ENCODE measurements at places on chromosomes 16 and 17.

DNA sequence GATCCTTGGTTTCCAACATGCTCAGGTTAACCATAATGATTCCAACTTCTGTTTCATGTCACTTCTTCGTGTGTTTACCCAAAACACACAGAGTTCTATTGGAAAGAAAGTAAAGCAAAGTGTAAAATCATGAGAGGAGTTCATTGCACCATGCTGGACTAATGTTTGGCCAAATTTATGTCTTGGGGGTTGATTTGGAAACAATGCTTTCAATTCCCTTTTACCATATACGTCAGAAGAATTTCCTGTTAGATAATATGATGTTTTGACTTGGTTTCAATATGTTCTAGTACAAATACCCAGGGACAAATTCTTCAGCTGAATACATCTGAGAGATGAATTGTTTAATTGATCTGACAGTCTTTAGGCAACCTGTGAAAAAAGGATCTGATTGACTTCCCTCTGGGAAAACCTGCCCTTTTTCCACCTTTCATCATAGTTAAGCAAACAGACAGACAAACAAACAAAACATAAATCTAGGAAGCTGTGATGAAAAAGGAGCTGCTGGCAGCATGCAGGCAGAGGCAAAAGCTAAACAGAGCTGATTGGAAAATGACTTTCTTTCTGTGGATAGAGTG lies 26.0 kb upstream of the MPHOSPH6 start:
- no peak for DNase-seq

GRCh38 chr17:79696610-79696982 lies 34.1 kb upstream of the ENPP7 start:
- DNase-seq = no peak

DNA sequence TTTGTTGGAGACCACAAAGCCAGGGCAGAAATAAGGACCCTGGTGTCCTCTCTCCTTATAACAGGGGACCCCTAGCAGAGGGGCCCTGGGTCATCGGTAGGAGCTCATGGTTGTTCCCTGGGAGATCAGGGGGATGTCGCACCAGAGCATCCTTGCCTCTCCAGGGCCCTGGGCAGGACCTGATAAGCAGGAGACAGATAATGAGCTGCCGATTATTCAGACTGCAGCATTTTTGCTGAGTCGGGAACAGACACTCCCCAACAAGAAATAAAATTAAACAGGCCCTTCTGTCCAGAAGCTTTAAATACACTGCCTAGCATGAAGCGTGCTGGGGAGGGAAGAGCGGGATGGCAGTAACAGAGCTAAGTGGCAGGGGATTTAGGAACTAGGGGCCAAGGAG lies 15.4 kb upstream of the GFAP start:
- DNase-seq = no peak

GRCh38 chr17:8789743-8790142 lies 9.4 kb downstream of the MFSD6L start:
- no peak for DNase-seq

DNA sequence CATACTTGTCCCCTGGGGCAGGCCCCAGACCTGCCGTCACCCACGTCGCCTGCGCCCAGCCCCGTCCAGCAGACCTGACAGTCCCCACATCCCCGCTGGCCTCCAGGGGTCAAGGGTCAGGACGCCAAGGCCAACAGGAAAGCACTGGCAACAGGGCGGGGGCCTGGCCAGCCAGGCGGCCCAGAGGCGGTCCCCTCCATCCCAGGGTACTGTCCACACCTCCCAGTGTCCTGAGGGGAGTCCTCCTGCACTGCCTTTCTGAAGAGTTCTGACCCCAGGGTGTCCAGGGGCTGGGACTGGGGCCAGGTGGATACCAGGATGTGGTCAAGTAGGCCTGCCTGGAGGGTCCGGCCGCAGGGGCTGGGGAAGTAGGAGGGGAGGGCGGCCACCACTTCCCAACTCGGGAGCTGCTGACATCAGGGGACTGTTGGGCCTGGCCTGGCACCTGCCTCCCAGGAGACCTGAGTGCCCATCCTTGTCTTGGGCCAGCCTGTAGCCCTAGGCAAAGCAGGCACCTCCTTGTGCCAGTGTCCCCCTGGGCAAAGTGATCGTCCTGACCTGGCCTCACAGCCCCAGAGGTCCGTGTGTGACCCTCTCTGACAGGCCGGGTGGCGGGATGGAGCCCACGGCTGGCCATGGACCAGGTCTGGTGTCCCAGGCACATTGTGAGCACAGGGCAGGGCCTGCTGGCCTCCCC lies 6.7 kb upstream of the AXIN1 start:
- DNase-seq = no peak

DNA sequence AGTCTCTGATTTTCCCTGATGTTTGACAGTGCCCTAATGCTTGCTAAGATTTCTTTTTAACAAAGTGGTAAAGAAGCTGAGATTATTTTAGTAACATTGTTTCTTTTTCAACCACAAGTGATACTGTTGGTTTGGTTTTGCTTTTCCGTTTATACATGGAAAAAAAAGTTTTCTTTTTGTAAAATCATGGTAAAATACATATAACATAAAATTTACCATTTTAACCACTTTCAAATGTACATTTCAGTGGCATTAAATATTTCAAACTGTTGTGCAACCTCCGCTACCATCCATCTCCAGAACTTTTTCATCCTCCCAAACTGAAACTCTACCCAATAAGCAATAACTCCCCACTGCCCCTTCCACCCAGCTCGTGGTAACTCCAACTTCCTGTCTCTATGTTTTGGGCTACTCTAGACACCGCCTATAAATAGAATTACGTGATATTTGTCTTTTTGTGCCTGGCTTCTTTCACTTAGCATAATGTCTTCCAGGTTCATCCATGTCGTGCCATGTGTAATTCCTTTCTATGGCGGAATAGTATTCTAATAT lies 4.6 kb downstream of the CIITA start:
- DNase-seq = peak; percentile 31

DNA sequence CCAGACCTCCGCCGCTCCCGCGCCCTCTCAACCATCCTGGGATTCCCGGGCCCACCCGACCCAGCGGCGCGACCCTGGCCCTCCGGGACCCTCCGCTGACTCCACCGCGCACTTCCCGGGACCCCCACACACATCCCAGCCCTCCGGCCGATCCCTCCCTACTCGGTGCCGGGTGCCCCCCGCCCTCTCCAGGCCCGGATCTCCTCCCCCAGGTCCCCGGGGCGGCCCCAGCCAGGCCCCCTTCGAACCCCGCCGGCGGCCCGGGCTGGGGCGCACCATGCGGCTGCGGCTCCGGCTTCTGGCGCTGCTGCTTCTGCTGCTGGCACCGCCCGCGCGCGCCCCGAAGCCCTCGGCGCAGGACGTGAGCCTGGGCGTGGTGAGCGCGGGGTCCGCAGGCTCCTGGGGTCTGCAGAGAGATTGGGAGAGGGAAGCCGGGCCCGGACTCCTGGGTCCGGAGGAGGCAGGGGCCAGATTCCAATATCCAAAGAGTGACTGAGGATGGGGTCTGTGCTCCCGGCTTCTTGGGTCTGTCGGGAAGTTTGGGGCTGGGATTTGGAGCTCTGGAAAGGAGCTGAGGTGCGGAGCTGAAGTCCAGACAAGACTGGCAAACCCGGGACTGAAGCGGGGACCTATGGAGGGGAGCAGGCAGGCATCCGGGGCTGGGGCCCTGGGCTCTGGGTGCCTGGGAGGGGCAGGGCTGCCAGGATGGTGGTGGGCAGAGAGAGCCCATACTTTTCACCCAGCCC lies 453 bp downstream of the MMP25 start:
- DNase-seq = no peak

DNA sequence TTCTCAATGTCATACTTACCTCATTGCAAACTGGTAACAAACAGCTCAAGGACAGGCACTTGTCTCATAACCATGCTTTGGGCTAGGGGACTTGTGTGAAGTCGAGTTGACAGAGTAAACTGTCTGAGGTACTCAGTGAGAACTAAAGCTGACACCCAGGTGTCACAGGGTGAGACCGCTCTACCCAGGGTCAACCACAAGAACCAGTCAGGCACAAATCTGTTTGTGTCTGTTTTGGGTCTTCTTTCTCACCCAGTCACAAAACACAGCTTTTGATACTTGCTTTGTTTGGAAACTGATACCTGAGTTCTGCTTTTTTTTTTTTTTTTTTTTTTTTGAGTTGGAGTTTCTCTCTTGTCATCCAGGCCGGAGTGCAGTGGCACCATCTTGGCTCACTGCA lies 161.1 kb downstream of the STX8 start:
- no peak for DNase-seq

- no peak for DNase-seq
These were observed 6.8 kb downstream of the LDHD start for GRCh38 chr16:75109732-75110243.

DNA sequence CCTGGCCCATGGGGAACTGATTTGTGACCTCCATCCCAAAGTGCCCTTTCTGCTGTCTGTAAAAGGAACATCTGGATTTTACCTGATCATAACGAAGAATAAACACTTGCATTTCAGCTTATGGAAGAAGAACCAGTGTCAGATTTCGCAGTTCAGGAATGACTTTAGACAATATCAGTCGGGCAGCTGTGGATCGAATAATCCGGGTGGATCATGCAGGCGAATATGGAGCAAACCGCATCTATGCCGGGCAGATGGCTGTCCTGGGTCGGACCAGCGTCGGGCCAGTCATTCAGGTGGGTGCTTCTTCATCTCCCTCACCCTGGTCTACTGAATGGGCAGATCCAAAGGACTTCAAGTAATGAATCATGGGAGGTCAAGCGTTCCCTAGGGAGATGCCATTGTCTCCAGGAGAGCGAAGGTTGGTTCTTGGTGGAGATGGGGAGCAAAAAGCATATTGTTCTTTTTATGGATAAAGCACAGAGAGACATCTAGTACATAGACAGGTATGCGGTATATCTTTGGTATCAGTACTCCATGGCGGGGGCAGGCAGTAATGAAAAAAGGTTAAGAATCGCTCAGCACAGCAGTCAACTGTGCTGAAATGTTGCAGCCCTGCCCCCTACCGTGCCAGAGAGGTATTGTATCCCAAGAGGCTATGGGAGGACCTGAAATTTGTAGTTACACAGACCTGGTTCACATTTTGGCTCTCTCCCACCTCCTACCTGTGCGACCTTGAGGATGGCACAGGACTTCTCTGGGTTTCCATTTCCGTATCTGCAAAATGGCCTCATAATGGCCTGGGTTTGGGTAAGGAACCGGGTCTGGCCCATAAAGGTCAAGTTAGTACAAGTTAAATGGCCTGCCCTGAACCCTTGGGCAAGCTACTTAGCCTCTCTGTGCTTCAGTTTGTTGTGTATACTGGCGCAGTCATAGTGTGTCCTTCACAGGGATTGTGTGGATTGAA lies 4.7 kb downstream of the COQ7 start:
- DNase-seq = no peak

GRCh38 chr17:8732406-8733085 lies 12.1 kb downstream of the CCDC42 start:
- DNase-seq = no peak

GRCh38 chr17:81002013-81002384 lies 10.4 kb downstream of the CHMP6 start:
- no peak for DNase-seq

GRCh38 chr16:50261707-50262235 lies 4.6 kb upstream of the ADCY7 start:
- peak; percentile 61 for DNase-seq

GRCh38 chr16:16164243-16164642 lies 59.1 kb downstream of the ABCC6 start:
- DNase-seq = no peak

DNA sequence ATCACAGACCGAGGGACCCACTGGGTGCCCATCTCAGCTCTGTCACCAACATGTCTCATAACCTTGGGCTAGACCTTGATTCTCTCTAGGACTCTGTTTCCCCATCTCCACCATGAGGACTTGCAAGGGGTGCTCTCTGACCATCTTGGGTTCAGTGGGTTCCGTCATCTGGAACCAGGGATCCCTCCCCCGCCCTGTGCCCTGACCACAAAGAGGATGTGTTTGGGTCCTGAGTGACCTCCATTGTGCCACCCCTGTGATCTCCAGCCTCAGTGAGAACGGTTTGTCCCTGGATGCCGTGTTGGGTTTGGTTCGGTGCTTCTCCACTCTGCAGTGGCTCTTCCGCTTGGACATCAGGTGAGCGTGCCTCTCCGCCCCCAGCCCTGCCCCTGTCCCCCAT lies 49.1 kb upstream of the CPNE2 start:
- DNase-seq = no peak

Data from natural killer cell treated with Interleukin-12 subunit alpha and Interleukin-12 subunit beta and Interleukin-15 and Interleukin-18, amount 100 ng/mL, for 72 hours (primary cell).